Stimulated activated CD4-positive, alpha-beta T cell treated with anti-CD3 and anti-CD28 coated beads, TNF-alpha, amount 100 ng/mL, for 1 hour (primary cell): ENCODE measurements at places on chromosomes 4 and X.

- no peak for DNase-seq
These were observed 24.6 kb upstream of the CD40LG start for GRCh38 chrX:136623396-136623795.

DNA sequence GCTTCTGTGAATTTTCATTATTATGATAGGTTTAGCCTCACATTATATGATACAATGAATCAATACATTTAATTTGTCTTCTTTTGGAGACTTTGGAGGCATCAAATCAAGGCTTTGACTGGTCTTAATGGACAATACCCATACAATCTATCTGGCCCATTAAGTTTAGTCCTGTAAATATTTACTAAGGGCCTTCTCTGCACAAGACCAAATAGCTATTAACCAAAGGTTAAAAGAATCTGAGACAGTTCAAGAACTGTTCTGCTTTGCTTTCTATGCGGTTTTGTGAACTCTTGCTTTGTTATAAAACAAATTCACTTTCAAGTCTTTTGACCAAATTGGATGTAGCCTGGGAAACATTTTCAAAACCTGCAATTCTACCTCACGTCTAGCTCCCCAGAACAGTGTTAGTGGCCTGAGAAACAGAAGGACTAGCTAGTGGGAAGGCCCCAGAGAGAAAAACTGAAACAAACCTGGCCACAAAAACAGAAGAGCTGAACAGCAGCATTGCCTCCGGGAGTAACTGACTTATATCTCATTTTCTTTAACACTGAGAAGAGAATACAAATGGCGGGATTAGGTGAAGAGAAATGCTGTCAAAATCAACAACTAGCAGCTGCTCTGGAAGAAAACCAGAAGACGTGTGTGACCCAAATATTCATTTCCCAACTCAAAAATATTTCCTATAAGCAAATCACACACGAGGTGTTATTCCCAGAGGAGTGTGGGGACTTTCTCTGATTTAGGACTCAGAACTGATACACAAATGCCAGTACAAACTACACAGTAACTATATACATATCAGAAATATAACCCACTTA, 548 bp downstream of the TLR1 start:
- no peak for DNase-seq

- DNase-seq: no peak
These were observed 997.2 kb upstream of the SLIT2 start for GRCh38 chr4:19254486-19254885.

DNA sequence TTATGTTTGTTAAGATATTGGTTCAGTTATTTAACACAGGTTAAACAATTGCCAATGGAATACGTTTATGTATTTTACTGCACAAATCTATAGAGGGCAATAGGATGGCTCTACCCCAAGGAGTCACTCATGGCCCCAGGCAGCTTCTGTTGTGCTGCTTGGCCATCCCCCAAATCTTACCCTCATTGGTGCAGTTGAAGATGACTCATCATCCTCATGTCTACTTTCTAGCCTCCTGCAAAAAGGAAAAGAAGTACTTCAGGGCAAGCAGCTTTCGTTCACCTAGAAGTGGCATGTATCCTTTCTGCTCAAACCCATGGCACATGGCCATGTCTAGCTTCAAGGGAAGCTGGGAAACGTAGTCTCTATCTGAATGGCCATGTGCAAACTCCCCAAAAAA, 14.2 kb downstream of the PHOX2B start:
- DNase-seq: no peak

DNA sequence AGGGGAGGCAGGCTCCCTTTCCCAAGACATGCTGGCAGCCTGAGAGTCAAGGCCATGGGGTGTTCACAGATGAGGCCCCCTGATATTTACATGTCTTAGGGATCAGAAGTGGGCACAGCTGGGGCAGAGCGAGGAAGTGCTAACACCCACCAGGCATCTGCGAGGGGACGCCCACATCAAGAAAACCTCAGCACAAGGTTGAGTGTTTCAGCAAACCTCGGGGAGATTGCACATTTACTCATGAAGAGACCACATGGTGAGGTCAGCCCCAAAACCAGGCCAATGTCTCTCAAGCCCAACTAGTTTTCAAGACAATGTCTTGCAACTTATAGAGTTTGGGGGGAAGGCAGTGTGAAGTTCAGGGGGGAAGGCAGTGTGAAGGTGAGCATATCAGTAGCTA, 55.2 kb downstream of the CLNK start:
- DNase-seq: no peak
